AG10803 (cell line): ENCODE measurements at places on chromosomes 12 and 14.

DNA sequence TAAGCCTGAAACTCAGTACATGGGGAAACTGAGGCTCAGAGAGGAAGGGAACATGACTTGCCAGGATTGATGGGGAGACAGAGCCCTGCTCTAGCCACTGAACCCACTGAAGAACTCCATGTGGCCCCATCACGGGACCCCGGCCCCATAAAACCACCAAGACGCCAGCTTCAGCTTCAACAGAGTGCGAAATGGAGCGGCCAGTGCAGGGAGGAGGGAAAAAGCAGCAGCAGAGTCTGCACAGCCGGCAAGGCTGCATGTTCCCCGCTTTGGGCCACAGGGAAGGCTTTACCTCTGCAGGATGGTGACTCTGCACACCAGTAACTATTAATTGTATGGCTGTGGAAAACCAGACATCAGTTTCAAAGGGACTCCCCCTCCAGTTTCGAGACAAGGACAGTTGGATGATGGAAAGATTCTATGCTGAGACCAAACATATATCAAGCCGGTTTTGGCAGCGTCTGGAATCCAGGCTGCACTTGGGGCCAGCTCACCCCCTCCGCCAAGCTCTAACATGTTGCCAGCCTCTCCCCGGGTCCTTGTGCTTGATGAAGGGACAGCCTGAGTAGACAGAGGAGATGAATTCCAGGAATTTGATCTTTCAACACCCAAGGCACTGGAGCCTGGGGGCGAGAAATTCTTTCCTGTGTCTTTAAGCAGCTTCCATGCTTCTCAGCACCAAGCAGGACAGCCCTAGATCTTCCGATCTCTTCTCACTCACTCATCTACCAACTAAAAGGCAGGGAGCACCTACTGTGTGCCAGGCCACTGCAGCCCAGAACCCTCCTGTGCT lies 55.7 kb upstream of the BCL11B start:
- no peak for DNase-seq

DNA sequence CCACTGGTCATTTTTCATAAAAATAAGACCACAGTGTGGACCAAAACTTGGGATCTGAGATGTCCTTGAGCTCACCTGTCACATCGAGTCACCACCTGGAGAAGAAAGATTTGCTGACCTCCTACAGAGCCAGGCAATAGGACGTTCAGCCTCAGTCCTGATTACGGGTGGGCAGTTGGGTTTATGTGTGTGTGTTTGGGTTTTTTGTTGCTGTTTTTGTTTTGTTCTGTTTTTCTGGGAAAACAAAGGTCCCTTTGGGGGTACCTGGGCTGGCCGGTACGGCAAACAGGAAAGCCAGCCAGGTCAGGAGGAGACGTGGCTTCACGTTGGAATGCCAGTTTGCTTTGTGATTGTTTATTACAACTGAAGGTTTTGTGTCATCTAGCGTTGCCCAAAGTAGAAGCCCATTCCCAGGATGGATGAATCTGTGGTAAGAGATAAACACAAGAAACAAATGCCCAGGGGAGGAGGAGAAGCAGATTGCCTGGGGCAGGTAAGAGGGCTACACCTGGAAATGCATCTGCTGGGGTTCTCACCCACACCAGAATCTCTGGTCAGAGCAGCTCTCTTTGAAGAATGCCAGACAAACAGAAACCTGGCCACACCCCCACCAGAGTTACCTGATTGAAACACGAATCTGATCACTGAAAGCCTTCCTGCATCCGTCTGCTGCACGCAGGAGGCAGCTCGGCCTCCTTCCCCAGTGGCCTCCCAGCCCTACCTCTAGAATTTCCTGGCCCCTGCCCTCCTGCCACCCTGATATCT lies 100.1 kb upstream of the DIO3 start:
- no peak for DNase-seq

GRCh38 chr14:94003397-94003796 lies 6.3 kb downstream of the CCDC197 start:
- no peak for DNase-seq

DNA sequence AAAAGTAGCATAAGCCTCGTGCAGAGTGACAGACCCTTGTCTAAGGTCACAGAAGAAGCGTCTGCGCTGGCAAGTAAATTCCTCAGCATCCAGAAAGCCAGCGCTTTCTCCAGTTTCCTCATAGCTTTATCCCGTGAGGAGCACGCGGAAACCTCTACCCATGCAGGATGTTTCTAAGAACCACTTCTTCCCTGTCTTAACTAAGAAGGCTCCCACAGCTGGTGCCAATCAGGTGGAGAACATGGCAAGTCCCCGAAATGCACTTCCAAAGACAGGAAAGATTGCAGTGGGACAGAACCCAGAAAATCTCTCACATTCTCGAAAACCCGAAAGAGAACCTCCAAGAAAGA lies 968 bp upstream of the ARID4A start:
- DNase-seq, result peak; percentile 65

DNA sequence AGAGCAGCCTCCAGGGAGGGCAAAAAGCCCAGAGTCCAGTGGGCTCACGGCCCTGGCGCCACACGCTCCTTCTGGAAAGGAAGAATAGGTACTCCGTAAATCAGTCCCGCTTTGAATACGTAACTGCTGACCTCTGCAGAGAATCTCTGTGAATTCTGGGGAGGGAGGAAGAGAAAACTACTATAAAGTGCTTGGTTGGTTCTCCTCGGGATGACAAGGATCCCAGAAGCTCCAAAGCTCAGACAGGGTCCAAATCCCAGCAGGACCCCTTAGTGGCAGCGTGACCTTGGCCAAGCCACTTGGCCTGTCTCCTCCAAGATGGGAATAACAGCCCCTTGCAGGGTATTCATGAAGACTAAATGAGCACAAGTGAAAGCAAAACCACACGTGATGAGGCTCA lies 31.7 kb downstream of the ANO2 start:
- DNase-seq, result no peak

- DNase-seq, result no peak
Measured at GRCh38 chr12:70236990-70237389, 6.2 kb upstream of the CNOT2 start.

DNA sequence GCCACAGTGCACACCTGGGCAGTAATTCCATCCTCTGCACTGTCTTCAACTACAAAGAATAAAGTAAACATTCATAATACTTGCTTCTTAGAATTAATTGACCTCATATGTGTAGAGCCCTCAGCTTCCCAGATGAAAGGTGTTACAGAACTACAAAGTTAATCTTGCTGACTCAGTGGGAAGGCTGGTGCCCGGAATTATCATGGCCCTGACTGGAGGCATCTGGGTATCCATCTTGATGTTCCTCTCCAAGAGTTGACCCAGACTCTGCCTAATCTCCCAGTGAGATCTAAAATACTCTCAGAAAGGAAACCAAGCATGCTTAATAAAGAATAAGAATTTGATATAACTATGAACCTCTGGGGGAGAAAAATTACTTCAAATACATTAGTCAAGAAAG lies 147.0 kb upstream of the ARID2 start:
- DNase-seq, result no peak

DNA sequence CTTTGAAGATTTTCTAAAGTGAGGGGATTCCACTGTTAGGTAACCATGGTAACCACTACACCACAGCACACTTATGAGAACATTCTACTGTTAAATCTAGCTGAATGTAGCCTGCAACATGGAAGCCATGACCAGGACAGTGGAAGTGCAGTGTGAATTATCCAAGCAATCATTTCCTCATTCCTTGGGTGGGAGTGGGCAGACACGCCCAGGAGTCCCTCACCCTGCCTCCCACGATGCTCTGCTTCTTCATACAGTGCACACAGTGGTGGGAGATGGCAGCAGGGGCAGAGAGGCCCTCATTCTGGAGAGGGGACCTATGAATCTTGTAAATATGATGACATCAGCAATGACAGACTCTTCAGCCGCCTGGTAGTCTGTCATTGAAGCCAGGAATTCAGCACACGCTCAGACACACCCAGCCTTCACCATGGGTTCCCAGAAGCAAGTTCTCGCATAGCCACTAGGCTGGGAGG lies 70.1 kb upstream of the HOXC13 start:
- DNase-seq, result no peak

DNA sequence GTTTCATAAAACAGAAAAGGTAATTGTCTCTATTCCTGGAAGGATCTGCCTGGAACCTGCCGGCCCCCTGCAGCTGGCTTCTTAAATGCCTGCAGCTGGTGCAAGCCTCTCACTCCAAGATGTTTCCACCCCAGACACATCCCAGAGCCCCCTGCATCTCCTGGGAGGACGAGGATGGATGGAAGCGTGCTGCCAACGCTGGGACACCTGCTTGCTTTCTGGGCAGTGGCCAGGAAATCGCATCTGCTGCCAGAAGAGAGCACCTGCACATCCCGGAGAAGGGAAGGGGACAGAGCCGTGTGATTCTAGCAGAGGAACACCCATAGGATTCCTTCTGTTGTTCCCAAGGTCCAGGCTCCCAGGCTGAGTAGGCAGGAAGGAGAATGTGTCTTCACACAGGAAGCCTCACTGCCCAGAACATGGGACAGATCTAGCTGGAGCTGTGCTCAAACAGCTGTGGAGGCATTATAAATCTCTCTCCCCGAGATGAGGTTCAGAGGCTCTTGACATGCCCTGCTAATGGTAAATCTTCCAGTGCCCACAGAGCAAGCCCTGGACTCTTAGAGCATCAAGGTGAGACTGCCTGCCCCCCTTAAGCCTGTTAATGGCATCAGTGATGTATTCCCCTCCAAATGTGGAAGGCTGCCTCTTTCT lies 138.8 kb upstream of the MAP1LC3B2 start:
- DNase-seq, result no peak

DNA sequence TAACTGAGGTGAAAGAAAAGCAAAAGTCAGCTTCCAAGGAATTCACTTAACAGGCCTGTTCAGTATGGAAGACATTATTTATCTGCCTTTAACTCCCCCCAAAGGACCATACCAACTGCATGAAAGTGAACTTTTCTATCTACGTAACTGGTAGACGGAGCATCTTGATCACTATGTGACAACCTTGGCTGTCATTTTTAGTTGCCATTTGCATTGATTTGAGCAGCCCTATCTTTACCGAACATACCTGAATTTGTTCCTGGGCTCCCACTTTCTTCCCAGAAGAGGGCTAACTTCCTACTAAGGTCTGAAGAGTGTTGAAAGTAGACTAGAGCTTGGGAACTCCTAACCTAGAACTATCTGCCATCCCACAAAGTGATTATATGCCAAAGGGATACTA lies 9.4 kb downstream of the SRSF9 start:
- DNase-seq, result no peak

DNA sequence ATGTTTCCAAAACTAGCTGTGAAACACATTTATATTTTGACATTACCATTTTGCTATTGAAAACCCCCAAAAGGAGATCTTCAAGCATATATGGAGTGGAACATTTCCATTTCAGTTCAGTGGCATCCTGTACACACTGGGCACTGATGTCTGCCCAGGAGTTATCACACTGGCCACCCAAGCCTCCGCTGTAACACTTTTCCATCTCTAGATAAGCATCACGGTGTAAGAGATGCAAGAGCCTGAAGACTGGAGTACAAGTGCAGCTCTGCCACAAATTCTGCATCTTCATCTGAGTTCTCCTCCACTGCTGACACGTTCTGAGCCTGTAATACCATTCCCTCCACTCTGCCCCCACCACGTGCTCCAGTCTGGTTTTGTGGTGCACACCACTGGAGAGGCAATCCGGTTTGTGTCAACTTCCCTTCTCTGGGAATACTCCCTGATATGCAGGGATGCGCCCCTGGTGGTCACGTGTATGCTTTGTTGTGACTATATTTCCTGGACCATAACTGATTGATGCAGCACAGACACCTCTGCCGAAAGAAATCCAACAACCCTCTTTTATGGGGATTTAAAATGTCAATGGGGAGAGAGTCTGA lies 12.7 kb downstream of the SPTLC2 start:
- DNase-seq, result no peak

- DNase-seq, result no peak
Measured at GRCh38 chr14:101958418-101959180, 5.8 kb upstream of the DYNC1H1 start.

- peak; percentile 79 for DNase-seq
Measured at GRCh38 chr14:34682787-34683321, 31.5 kb downstream of the CFL2 start.

DNA sequence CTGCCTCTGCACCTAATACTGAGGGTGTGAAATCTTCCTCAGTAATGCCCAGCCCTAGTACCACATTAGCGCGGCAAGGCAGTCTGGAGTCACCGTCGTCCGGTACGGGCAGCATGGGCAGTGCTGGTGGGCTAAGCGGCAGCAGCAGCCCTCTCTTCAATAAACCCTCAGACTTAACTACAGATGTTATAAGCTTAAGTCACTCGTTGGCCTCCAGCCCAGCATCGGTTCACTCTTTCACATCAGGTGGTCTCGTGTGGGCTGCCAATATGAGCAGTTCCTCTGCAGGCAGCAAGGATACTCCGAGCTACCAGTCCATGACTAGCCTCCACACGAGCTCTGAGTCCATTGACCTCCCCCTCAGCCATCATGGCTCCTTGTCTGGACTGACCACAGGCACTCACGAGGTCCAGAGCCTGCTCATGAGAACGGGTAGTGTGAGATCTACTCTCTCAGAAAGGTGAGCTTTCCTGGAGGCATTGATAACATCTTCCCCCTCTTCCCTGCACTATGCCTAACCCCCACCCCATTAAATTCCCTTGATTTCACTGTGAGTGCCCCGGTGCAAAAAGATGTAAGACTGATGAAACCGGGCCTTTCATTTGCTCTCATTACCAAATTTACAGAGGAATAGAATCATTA lies 291.4 kb downstream of the NAV3 start:
- no peak for DNase-seq

DNA sequence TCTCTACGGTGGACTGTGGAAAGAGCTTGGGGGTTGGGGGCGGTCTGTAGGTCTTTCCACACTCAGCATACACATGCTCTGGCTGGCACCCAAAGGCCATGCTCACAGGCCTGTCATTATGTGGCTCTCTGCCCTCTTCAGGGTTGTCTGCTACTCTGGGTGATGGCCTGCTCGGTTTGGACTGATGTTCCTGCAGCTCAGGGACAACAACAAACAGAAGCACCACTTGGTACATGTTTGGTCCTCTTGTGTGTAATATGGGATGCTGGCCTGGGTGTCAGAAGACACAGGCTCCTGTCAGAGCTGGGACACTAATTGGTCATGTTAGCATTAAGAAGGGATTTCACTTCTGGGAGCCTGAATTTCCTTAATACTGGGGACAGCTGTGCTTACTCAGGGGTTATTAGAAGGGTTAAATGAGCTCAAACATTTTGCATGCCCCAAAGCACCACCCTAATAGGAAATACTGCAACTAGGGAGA lies 32.7 kb upstream of the SELPLG start:
- DNase-seq, result peak; percentile 77

DNA sequence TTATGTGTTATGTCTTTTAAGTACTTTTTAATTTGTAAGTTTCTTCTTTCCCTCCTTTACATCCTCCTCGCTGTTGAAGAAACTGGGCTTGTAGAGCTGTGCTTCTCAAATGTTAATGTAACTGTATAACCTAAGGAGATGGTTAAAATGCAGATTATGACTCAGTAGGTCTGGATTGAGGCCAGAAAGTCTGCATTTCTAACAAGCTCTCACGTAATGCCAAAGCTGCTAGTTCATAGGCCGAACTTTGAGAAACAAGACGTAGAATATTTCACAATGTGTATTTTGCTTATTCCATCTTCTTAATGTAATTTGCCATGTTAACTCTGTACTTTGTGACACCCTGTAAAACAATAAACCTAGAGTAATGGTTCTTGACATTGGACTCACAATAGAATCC lies 193.3 kb upstream of the SYT1 start:
- peak; percentile 33 for DNase-seq

GRCh38 chr14:32821964-32822653 lies 116.6 kb upstream of the NPAS3 start:
- DNase-seq, result no peak

- peak; percentile 94 for DNase-seq
Measured at GRCh38 chr12:66107451-66107915, 23.1 kb downstream of the LLPH start.

GRCh38 chr12:83042441-83043200 lies 355.9 kb downstream of the TMTC2 start:
- peak; percentile 23 for DNase-seq
